ENCODE measurements at places on chromosomes 6 and 20. TPM values are rescaled to one million over a fixed set of nuclear protein-coding genes. Genes with fewer than 3 reads are reported as not detected.
A peak's percentile ranks its signal among the peaks of the same experiment; 100 is the strongest.

Gene TFAP2D
- not detected for total RNA-seq

DNA sequence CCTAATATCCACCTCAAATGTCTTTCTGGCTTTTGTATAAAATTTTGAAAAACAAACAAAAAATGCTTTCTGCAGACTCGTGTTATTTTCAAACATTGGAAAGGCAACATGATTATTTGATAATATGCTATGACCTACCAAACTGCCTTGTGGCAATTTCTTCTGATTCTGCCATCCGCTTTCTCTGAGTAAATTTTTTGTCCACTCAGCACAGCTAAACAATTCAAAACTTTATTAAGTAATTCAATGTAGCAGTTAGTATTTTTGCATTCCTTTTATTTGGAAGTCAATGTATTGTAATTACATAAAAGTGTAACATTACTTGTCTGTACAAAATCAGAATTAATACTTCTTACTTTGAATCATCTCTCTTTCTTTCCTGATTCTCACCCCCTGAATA, 1206.6 kb upstream of the EYS start:
- DNase-seq = no peak

DNA sequence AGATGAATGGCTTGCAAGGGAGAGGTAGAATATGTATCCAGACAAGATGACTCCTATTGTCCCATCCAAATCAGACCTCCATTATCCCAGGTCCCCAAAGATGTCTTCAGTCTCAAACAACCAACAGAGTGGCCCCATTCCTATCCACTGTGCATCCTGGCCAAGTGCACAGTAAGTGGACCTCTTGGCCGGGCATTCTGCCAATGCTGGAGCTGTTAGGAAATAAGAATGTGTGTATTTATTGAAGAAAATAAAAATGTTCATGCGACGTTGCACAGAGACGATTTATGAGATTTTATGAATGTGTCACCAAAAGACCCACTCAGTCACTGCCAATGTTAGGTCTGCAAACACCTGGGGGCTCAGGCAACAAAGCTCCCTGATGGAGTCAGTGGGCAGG, 196.0 kb downstream of the MAFB start:
- no peak for DNase-seq

Gene PRDM1
- total RNA-seq = not detected

Gene GRM1
- not detected for total RNA-seq

GRCh38 chr6:106124015-106124414, 37.9 kb downstream of the PRDM1 start:
- DNase-seq = no peak

DNA sequence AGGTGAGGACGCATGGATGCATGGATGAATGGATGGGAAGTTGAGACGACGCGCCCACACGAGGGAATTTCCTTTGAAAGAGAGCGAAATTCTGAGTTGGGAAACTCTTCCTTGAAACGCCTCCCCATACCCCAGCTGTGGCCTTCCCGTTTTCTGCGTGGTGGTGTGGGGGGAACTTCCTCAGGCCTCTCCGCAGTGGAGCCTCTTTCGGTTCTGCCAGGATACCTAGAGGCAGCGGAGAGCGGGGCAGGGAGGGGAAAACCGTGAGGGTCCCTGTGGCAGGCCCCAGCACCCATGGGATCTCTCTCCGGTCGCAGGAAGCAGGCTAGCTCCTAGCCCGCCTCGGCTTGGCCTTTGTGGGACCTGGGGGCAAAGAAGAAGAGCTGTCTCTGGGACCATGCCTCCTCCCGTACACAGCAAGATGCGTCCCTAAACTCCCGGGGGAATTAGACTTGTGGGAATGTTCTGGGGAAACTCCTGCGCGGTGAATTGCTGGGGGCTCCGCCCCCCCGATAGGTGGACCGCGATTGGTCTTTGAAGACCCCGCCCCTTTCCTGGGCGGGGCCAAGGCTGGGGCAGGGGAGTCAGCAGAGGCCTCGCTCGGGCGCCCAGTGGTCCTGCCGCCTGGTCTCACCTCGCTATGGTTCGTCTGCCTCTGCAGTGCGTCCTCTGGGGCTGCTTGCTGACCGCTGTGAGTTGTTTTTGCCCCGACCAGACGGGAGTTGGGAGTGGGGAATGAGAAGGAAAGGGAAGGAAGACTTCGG, at the start of gene CD40:
Gene CD40 (plus strand): TSS at position 611 of the 764 bp plus-strand sequence. CDS start 30 bp downstream, at position 641.
- peak; percentile 71 for DNase-seq
